ENCODE measurements at places on chromosomes 13 and 19.

- DNase-seq = no peak
These were observed 292.2 kb upstream of the SLC10A2 start for GRCh38 chr13:103358255-103358932.

GRCh38 chr19:5113633-5114586 is 145.0 kb downstream of the KDM4B start:
- no peak for DNase-seq

- DNase-seq = no peak
These were observed 27.7 kb downstream of the EFNB2 start for GRCh38 chr13:106507560-106508274.

DNA sequence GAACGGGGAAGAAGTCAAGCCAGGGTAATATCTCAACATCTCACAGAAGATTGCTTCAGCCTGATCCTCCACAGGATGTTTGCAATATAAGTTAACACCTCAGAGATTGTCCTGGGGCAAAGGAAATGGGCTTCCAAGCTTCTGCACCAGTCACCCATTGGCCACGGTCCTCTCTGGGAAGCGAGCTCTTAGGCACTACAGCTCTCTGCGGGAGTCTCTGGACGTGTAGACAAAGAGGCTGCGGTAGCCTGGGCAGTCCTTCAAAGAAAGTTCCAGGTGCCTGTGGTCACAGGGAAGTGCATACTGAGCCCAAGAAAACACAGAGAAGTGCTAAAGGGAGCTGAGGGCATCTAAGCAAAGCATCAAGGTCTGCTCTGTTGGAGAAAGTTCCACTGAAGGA is 805.7 kb downstream of the DIAPH3 start:
- no peak for DNase-seq

DNA sequence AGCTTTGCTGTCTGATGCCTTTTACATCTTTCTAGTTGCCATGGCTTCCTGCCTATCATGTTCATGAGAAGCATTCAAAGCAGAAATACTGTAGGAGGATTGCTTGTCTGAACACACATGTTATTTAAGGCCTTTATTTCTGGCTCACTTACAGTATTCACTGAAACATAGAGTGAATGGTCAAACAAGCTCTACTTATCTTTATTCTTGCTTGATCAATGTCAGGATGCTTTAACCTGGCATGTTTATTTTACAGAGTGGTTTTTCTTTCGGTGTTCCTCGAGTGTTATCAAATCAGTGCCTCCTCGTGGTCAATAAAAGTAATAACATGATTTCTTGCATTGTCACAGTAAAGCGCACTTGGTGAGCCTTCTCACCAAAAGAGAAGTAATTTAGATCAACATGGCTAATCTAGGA is 73.5 kb upstream of the PCDH17 start:
- no peak for DNase-seq

All from germinal center (tissue), 1 donor.